Progenitor cell of endocrine pancreas (in vitro differentiated cells): ENCODE measurements at places on chromosomes 11 and 22. TPM values are rescaled to one million over a fixed set of nuclear protein-coding genes. Genes with fewer than 3 reads are reported as not detected.

DNA sequence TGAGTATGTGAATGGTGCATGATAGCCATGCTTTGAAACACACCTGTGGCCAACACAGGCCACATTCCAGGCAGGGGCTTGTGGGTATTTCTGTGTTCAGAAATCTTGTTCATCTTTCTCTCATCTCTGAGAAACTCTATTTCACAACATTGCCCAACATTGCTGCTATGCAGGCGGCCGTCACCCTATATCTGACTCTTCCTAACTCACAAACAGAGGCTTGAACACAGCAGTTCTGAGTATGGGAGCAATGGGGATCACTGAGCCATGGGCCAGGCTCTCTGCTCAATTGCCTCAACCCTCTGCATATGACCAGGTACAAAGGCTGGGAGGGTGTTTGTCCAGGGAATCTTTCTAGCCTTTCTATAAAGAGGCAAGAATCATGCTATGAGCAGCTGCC lies 259.9 kb downstream of the BUD13 start:
- DNase-seq = no peak

IFITM10 gene
- 1.2 TPM in 2 replicates for total RNA-seq

- no peak for DNase-seq
These were observed 1.9 kb downstream of the MS4A10 start for GRCh38 chr11:60786811-60787567.

GRCh38 chr22:27679176-27679575 lies 122.4 kb downstream of the MN1 start:
- DNase-seq = no peak

GRCh38 chr11:62665599-62666258 lies 617 bp downstream of the CSKMT start:
- DNase-seq = no peak

DUSP8 gene
- 15.2 and 15.9 TPM in 2 replicates for total RNA-seq

HPX gene
- 2.5 and 6.1 TPM in 2 replicates for total RNA-seq

- DNase-seq = no peak
These were observed 7.8 kb upstream of the MMP3 start for GRCh38 chr11:102850973-102851745.

C11orf42 gene
- total RNA-seq = not detected in 2 replicates

KRTAP5-9 gene
- total RNA-seq = 0.26 and 0.53 TPM in 2 replicates

DNA sequence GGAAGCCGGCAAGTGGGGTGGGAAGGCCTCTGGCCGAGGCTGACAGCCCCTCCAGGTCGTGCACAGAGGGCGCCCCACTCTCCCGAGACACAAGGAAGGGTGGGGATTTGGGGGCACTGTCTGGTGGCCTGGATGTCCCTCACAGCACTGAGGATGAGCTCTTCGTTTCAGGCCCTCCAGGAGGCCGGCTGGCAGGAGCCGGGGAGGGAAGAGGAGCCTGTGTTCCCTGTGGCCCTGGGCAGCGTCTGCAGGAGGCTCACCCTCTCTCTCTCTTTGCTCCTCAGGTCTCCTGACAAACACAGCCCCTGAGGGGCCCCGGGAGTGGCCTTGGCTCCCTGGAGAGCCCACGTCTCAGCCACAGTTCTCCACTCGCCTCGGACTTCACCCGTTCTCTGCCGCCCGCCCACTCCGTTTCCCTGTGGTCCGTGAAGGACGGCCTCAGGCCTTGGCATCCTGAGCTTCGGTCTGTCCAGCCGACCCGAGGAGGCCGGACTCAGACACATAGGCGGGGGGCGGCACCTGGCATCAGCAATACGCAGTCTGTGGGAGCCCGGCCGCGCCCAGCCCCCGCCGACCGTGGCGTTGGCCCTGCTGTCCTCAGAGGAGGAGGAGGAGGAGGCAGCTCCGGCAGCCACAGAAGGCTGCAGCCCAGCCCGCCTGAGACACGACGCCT lies 1078.0 kb downstream of the BRD1 start:
- DNase-seq = no peak

FGF19 gene
- not detected in 2 replicates for total RNA-seq

- DNase-seq = no peak
These were observed 76.2 kb upstream of the VPREB1 start for GRCh38 chr22:22168190-22168940.

DNA sequence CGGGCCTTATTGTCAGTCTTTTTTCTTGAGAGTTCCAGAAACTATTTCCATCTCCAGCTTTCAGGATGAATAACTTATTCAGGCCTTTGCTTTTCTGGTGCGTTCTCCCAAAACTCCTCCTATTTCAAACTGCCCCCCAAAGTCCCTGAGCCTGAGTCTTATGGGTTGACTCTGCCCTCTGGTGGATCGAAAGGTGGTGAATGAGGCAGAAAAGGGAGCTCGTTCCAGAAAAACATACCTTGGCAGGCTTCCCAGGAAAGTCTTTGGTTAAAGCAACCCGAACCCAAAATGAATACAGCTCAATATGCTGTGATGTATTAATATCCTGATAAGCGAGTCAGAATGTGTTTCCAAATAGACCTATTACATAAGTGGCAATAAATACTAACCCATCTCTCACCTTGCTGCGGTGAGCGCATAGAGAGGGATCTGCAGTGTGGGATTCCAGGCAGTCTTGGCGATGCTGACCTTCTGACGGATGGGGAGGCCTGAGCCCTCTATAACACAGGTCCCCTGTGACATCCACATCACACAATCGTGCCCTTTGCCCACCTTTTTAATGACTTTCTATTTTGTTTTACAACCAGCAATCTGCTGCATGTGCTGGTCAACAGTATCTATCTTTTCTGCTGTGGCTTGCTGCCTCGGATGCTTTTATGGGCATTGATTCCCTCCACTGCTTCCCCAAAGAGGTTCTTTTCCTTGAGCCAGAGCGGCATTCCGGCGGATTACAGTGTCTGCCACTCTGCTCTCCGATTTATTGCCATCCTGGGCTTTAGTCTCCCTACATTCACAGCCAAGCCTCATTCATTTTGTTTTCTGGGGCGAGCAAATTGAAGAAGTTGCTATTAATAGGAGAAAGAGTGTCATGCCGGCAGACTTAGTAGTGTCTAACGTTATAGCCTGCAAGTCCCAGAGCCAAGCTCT lies 756.8 kb downstream of the NTM start:
- DNase-seq = no peak

OVOL1 gene
- total RNA-seq = 12.4 and 12.7 TPM in 2 replicates

POU2F3 gene
- 0.09 TPM in 1 of 2 replicates, not detected in the other for total RNA-seq

DNA sequence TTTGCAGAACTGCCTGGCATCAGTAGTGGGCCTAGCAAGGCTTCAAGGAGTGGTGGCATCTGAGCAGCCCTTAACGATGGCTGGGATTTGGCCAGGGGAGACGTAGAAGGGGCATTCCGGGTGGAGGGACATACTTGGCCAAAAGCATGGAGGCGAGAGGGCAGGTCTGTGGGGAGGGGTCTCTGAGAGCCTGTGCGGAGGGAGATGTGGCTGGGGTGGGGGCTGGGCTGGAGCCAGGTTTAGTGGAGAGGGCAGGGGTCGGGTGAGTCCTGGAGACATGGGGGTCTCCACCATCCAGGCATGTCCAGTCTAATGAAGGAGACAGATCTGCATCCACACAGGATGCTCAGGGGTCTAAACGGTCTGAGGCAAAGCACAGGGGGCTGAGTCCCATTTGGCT lies 34.4 kb upstream of the WNT11 start:
- no peak for DNase-seq

DNA sequence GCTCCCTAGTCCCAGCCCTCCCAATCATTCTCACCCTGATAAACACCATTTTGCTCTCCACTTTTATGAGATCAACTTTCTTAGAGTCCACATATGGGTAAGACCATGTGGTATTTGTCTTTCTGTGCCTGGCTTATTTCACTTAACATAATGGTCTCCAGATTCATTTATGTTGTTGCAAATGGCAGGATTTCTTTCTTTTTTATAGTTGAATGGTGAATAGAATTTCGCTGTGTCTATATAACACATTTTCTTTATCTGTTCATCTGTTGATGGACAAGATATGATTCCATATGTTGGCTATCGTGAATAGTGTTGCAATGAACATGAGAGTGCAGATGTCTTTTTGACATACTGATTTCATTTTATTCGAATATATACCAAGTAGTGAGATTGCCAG lies 367.4 kb upstream of the ARHGAP42 start:
- no peak for DNase-seq
